ENCODE measurements at places on chromosomes 6 and 20.

DNA sequence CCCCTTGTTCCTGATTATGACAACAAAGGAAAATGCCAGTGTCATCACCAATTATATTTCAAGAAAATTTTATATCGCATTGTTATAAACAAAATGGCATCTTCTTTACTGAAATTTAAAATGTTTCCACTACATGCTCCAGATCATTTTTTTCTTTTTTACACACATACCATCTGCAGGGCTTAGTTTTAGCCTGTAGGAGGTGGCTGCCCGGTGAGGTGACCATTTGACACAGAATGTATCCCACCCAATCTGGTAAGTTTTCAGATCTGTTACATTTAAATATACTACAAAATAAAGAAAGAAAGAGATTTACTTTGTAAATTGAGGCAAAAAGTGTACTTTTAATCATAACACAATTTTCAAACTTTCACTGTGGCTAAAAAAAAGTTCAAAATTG lies 81.8 kb downstream of the COL12A1 start:
- no peak for DNase-seq

- DNase-seq = no peak
Measured at GRCh38 chr6:3805448-3806123, 43.6 kb upstream of the FAM50B start.

DNA sequence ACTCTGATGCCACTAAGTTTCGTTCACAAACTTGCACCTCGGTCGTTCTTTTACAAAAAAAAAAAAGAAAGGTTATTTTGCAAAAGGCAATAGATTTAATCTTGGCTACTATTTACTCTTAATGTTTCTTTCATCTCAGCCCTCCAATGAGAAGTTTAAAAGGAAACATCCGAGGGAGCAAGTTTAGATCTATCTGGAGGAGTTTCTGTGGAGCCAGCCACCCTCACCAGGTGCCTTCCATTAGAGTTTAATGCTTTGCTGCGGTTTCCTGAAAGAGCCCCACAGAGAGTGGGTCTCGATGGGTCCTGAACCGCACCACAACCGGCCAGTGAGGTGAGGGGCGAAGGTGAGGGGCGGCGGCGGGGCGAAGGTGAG lies 632 bp downstream of the PRKN start:
- no peak for DNase-seq

DNA sequence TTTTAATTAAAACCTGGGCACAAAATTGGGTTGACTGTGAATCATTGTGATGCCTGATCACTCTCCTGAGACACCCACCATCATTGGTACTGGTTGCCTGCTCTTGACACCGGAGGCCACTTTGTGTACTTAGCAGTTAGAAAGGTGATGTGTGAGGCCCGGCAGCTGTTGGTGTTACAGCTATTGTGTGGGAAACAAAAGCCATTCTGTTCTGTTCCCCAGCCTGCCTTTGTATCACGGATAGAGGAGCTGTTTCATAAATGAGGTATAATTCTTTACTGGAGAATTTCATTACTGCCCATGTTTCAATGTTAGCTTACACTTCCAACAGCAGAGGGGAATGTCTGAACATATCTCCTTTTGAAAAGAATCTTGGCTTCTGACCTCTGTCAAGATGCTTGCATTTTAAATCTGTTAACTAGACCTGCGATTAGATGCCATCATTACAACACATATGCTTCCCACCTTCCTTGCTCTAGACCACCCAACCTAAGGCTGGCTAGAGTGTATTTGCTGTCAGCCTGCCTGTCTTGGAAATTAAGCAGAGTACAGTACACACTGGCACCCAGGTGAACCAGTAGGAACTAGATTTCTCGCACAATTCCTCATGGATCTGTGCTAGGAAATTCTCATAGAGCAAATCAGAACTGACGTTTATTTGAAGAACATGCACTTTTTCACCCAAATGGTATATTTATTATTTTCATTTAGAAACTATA lies 142.4 kb upstream of the INSM1 start:
- DNase-seq = no peak

DNA sequence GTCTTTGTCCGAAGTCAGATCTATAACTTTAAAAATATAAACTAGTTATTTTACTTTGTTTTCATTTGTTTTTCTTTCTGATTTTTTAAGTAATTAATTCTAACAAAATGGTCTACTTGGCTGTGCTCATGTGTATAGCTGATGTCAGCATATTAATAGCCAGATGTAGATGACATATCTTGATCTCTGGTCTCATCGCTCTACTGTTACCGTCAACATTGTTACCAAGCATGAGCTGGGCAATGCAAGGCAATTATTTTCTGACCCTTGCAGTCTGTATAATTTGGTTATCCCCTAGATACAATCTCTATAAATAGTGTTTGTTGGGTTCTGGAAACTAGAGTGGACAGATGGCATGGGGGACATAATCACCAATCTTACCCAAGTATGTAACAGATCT lies 151.6 kb upstream of the PTPRK start:
- no peak for DNase-seq

DNA sequence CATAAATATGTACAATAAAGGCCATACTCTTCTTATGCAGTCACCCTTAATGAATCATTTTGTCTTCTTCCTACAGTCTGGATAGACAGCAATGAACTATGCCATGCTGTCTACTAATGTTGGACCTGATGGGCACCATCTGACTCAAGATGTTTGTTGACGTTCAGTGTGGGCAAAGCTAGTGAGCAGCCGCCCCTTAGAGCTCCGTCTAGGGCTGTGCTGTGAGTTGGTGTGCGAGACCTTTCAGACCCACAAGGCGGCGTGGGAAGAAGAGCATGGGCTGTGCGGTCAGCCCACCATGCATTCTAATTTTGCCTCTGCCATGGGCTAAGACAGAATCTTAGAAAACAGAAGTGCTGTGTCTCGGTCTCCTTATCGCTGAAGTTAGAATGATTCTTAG lies 829.4 kb downstream of the QKI start:
- DNase-seq = no peak
